Smooth muscle cell of the brain vasculature (primary cell): ENCODE measurements at places on chromosomes 7 and 10.

DNA sequence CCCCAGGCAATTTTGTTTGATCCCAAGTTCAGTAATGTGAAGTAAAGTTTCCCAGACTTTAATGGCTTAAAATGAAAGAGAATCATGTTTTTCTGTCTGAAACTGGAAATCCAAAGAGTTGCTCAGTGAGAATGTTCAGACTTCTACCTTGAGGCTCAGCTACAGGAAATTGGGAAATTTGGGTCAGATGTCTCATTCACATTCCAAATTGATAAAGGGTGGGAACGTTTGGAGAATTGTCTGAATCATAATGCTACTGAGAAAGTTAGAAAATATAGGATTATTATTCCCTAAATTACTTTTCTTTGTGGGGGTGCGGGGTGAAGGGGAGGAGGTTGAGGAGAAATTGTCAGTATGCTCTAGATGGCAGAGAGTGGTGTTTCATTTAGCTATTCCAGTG is 773.9 kb downstream of the LRMDA start:
- DNase-seq = no peak

DNA sequence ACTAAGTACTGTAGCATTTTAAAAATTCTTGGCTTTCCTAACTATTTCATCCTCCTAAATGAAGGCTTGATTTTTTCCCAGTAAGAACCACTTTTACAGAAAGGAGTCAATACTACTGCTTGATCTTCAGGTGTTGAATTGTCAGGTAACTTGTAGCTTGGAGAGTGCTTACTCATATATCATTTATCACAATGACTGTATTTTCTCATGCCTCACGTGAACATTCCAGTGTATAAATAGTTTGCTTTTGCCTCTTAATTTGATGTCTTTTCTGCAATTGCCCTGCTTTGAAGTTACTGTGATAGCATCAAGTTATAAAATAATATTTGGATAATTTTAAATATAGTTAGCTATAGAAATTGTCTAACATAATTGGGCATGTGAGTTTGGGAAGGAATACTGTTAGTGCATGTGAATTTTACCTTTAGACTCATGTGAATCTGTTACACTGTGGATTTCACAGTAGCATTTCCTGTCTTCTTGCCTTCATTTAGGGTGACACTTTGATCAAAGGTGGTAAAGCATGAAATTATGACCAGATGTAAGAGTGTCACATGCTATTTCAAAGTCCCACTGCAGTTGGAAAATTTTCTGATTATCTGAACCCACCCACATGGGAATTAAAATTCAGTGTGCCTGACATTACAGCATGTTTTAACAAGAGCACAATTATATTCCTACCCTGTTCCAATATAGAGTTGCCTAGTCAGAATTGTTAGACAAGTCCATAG is 962.8 kb downstream of the DNAJB9 start:
- DNase-seq = no peak

DNA sequence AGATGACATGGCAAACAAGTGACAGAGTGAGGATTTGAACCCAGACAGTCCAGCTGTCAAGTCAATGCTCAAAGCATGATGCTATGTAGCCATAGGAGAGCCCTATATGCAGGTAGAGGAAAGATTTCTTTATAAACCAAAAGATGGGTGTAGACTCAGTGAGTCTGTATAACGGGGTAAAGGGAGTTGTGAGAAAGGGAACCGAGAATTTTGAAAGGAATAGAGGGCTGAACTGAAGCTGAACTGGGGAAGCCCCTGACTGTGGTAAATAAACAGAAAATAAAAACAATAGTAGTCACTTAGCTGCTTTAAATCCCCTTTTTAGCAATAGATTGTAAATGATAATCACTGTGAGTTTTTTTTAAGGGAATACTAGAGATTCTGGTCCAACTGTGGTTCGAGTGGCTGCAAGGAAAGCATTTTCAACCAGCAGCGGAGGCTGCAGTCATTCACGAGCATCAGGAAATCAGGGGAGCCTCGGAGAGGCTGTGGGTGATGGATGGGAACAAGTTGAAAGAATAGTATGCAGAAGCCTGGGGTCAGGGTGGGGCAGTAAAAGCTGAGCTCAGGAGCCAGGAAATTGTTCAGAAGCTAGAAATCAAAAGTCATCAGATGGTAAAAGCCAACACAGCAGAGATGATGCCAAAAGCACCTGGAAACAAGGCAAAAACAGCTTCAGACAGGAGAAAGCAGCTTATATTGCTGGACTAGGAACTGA is 393.5 kb downstream of the GFRA1 start:
- no peak for DNase-seq

GRCh38 chr7:22339725-22340390 is 17.1 kb downstream of the RAPGEF5 start:
- no peak for DNase-seq

GRCh38 chr10:62919776-62920175 is 103.6 kb upstream of the EGR2 start:
- no peak for DNase-seq

- DNase-seq = no peak
These were observed 1.2 kb upstream of the TMEM243 start for GRCh38 chr7:87220734-87221215.

DNA sequence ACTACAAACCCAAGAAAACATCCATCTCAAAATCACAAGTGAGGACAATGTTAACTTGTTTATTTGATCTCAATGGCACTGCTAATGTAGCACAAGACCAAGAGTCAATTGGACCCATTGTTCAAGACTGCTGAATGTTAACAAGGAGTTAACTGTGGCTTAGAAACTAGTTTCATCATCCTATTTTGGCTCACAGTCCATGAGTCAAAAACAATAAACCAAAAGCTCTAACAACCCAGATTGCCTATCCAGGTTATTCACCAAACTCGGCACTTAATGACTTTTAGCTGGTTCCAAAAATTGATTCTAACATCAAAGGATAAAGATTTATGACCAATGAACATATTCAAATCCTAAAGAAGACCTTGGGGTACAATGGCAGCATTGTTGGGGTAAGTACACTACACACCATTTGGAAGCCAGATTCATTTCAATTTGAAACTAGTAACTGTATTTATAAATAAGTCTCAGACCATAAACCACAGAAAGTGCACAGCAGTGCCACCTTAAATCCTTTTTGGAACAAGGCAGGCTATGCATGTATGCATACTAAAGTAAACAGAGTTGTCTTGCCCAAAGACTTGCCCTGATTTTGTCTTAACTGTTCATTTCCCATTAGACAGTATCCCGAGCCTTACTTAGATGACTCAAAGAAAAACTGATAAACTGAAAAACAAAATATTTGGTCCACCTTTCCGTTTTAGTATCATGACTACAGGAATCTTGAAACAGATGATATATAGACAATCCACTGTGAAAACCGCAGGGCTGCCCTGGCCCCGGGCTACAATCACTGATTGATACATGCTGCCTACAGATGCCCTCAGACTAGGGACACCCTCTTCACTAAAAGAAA is 84.5 kb downstream of the SRPK2 start:
- no peak for DNase-seq

GRCh38 chr10:99927721-99928280 is 81.9 kb downstream of the DNMBP start:
- DNase-seq = no peak

- peak; percentile 20 for DNase-seq
These were observed 125.4 kb upstream of the TARP start for GRCh38 chr7:38398725-38399321.

DNA sequence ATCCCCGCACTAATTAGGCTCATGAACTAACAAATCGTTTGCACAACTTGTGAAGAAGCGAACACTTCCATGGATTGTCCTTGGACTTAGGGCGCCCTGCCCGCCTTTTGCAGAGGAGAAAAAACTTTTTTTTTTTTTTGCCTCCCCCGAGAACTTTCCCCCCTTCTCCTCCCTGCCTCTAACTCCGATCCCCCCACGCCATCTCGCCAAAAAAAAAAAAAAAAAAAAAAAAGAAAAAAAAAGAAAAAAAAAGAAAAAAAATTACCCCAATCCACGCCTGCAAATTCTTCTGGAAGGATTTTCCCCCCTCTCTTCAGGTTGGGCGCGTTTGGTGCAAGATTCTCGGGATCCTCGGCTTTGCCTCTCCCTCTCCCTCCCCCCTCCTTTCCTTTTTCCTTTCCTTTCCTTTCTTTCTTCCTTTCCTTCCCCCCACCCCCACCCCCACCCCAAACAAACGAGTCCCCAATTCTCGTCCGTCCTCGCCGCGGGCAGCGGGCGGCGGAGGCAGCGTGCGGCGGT is at the start of gene EMX2:
EMX2 (plus strand) TSS at position 41 of the 519 bp plus-strand sequence. CDS start 522 bp downstream, outside the sequence.
- no peak for DNase-seq

DNA sequence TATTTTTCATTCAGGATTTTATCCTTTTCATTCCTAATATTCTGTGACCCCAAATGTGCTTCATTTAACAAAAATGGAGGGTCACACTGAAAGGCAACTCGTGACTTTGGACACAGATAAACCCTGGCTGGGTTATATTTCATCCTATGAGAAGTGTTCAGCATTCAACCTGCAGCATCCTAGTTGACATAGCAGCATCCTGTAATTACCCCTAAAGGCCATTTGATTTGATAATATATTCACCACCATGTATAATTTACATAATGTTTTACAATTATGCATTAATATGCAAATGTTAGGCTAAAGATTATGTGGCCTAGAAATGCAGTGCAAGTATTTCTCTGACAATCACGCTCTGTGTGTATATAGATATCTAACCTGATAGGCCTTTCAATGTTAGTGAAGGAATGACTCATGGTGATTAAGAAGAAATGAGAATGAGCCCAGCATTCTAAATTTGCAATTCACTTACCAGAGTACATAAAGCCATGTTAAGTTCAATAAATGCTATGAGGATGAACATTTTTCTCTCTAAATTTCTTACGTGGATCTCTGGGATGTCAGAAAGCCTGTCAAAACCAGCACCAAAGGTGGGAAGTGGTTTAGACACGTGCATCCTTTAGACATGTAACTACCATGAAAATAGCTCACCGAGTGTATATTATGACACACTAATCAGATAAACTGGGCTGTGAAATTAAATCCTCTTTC is 337.7 kb upstream of the AOAH start:
- DNase-seq = no peak

DNA sequence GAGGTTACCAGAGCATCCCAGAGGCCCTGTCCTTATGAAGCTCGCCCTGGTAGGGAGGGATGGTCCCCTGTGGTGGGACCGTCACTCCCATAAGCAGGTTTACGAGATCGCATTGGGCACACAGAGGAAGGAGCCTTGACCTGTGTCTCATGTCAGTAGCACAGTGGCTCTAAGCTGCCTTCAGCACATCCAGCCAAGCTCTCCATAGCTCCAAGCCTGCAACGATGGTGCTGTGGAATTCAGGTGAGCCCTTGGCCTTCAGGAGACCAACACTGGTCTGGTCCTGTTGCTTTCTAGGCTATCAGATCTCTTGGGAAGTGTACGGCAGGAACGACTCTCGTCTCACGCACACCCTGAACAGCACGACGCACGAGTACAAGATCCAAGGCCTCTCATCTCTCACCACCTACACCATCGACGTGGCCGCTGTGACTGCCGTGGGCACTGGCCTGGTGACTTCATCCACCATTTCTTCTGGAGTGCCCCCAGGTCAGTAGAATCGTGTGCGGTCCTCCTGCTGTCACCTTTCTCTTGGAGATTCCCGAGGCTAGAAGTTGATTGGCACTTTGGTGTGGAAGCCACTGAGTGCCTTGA is 605.3 kb upstream of the FOXK1 start:
- no peak for DNase-seq

- DNase-seq = no peak
These were observed 253.4 kb downstream of the DOCK4 start for GRCh38 chr7:111952783-111953182.
